ENCODE measurements at places on chromosomes 7 and 10.

- no peak for DNase-seq
Observed at GRCh38 chr7:21370283-21370982, 57.5 kb upstream of the SP4 start.

DNA sequence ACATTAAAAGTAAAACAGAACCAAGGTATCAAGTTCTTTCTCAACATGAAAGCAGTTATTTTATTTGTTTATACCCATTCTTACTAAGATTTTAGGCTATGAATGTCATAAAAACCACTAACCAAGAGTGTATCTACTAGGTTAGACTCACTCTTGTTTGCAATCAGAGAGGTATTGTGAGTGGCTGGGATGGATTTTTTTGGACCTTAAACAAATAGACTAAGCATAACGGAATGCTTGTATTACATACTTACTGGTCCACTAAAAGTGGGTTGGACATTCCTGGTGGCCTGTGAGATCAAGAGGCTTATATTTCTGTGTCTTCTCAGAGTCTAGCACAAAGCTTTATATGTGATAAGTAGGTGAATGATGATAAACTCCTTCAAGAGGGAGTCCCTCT lies 32.6 kb upstream of the CBLL1 start:
- DNase-seq: no peak

GRCh38 chr10:61757525-61758397 lies 95.0 kb downstream of the CABCOCO1 start:
- DNase-seq: no peak

DNA sequence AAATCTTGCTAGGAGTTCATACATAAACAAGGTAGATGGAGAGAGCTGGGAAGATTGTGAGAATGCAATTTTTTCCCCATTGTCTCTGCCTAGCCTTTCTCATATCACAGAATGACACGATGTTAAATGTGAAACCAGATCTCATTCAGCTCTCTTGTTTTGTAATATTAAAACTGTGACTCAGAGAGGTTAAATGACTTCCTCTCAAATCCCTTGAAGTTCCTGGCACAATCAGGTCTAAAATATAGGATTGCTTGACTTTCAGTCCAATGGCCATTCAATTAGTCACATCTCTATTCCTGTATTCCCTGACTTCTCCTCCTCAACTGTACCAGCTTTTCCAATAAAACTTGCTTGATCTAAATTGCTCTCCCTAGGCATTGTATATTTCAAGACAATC lies 3.1 kb downstream of the ANKRD22 start:
- DNase-seq: peak; percentile 68

GRCh38 chr7:25392588-25393338 lies 164.5 kb upstream of the NPVF start:
- no peak for DNase-seq

GRCh38 chr7:14024406-14024805 lies 34.9 kb upstream of the ETV1 start:
- no peak for DNase-seq

DNA sequence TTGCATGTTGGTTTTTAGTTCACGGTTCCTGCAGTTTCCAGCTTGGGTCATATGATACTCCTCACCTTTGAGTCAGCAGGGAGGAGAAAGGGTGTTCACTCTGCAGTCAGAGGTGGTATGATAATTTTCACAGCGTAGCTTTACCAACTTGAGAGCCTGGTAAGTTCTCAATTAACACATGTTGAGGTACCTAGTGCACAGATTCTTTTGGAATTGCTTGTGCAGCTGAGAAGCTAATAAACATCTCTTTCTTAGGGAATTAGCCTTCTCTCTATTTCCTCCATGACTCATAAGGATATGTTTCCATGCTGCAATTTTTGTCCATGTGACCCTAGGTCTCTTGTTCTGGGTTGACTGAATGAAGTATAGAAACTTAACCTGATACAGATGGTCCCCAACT lies 166.6 kb downstream of the KIF20B start:
- no peak for DNase-seq

DNA sequence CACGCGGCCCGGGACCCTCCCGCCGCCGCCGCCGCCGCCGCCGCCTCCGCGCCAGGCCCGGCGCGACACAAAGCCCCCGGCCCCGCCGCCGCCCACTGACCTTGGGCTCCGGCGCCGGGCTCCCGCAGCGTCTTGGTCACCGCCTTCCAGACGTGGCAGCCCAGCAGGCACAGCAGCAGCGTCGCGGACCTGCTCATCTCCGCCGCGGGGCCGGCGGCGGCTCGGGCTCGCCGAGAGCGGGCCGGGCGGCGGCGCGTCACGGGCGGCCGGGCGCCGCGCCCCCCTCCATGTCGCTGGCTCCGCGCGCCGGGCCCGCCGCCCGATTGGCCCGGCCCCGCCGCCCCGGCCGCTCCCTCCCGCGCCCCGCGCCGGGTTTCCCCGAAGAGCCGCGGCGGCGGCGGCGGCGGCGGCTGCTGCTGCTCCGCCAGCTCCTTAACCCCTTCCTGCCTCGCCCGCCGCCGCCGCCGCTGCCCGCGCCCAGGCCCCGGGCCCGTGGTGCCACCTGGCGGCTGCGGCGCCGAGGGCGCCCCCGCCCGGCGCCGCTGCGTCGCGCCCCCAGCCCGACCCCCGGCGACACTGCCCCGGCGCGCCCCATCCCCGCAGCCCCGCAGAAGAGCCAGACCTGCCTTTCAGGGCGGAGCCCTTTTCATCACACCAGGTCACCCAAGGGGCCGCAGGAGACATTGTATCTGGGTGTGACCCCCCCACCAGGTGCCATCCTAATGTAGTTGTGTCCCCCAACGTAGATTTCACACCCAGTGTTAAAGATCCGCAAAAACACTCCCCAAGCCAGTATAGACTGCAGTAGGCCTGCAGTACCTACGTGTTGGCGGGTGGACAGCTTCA lies at the start of gene FAM171A1:
Gene FAM171A1 (minus strand): TSS at position 434 of the 846 bp plus-strand sequence. CDS start 237 bp downstream, at position 197.
- DNase-seq: no peak

GRCh38 chr7:50488379-50488778 lies 38.2 kb upstream of the FIGNL1 start:
- no peak for DNase-seq

- no peak for DNase-seq
Observed at GRCh38 chr7:137488038-137488437, 144.5 kb upstream of the PTN start.

GRCh38 chr10:79313911-79314439 lies 33.3 kb upstream of the PPIF start:
- no peak for DNase-seq

DNA sequence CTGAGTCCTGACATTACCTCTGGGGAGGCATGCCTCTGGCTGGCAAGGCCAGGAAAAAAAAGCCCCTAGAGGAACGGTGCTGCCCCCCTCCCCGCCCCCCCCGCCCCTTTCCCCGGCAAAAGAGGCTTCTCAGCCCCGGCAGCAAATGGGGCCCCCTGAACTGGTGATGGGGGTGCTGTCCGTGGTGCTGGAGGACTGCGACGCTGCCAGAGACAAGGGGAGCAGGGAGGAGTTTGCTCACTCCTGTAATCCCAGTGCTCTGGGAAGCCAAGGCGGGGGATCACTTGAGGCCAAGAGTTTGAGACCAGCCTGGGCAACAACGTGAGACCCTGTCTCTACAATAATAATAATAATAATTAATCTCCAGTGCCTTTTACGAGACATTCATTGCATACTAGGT lies 23.7 kb downstream of the SRRM3 start:
- DNase-seq: no peak

DNA sequence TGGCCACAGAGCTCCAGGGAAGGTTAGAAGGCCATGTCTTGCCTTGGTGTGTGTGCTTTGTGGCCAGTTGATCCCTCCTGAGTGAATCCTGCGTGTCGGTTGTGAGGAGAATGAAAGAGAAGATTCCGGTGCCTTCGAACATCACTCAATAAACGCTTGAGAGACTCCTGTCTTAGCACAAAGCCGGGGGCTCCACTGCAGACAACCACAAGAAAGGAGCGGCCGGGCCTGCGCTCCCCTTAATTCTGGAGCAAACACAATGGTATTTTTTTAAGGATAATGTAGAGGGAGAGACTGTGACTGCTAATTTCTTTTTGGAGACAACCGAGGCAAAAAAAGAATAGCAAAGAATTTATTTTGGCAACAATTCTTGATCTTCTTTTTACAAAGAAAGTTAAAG lies 286.8 kb upstream of the SHH start:
- no peak for DNase-seq

- no peak for DNase-seq
Observed at GRCh38 chr10:111113238-111113960, 36.6 kb downstream of the ADRA2A start.

- DNase-seq: no peak
Observed at GRCh38 chr7:85081846-85082245, 105.0 kb downstream of the SEMA3D start.

All from HS-5 (cell line).